ENCODE measurements at places on chromosomes 4 and X. TPM values are rescaled to one million over a fixed set of nuclear protein-coding genes. Genes with fewer than 3 reads are reported as not detected.

GRCh38 chrX:530726-531610 lies 99.6 kb upstream of the SHOX start:
- no peak for DNase-seq
- no peak overlapping the region for H3K4me3 ChIP-seq
- no peak overlapping the region for H3K27ac ChIP-seq
- no peaks in the 10 kb centered on the region for H3K36me3 ChIP-seq
- H3K27me3 ChIP-seq, result no peaks in the 10 kb centered on the region

GRCh38 chrX:19075754-19076153 lies 46.5 kb downstream of the ADGRG2 start:
- no peak for DNase-seq
- H3K4me1 ChIP-seq, result no peaks in the 10 kb centered on the region
- no peaks in the 10 kb centered on the region for H3K36me3 ChIP-seq
- no peak overlapping the region for H3K27ac ChIP-seq

DNA sequence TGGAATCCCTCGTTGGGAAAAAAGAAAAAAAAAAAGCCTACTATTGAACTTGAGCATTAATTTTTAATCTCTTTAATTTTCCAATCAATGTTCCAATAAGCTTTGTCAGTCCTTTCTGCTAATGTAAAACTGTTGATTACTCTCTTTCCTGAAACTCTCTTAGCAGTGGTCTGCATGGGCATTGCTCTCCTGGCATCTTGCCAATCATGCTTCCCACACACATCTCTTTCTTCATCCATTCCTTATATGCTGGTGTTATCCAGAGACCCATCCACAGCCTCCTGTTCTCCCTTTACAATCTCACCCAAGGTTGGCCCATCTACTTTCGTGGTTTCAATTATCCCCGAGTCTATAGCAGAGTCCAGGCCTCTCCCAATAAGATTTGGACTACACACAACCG lies 31.8 kb upstream of the KCNE5 start:
- H3K36me3 ChIP-seq, result no peaks in the 10 kb centered on the region
- no peak overlapping the region for H3K27ac ChIP-seq
- DNase-seq, result no peak
- H3K4me1 ChIP-seq, result no peaks in the 10 kb centered on the region
- H3K4me3 ChIP-seq, result no peak overlapping the region

DNA sequence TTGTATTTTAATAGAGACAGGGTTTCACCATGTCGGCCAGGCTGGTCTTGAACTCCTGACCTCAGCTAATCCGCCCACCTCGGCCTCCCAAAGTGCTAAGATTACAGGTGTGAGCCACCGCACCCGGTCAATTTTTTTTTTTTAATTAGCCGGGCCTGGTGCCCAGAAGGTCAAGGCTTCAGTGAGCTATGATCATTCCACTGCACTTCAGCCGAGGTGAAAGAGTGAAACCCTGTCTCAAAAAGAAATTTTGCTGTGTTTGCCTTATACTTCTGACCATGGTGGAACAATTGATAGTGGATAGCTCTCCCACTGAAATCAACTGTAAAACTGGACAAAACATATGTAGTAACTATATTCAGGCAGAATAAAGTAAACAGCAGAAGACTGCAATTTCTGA lies 24.0 kb upstream of the SMIM14 start:
- H3K27me3 ChIP-seq, result no peaks in the 10 kb centered on the region
- H3K27ac ChIP-seq, result no peak overlapping the region
- H3K4me3 ChIP-seq, result no peak overlapping the region
- H3K4me1 ChIP-seq, result no peaks in the 10 kb centered on the region
- no peak for DNase-seq
- no peaks in the 10 kb centered on the region for H3K36me3 ChIP-seq

DNA sequence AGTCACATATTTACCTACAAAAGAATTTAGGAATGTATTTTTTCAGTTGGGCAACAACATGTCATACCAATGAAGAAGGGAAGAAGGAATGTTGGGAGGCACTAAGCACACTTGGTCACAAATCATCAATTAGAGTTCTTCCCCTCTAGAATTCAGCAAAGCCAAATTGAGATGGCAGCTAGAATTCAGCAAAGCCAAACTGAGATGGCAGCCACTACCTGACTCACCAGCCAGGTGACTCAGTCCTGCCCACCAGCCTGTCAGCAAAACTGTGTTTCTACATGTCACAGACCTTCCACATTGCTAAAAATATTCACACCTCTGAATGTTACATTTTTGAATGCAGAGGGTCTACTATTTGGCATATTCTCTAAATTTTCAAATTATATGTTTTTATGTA lies 63.2 kb upstream of the NOCT start:
- H3K27ac ChIP-seq, result no peak overlapping the region
- DNase-seq, result no peak
- H3K4me1 ChIP-seq, result no peaks in the 10 kb centered on the region
- no peaks in the 10 kb centered on the region for H3K27me3 ChIP-seq
- H3K4me3 ChIP-seq, result no peak overlapping the region

- H3K36me3 ChIP-seq, result no peaks in the 10 kb centered on the region
- no peaks in the 10 kb centered on the region for H3K4me1 ChIP-seq
- no peak for DNase-seq
Observed at GRCh38 chr4:27742816-27743215, 882.2 kb downstream of the STIM2 start.

DNA sequence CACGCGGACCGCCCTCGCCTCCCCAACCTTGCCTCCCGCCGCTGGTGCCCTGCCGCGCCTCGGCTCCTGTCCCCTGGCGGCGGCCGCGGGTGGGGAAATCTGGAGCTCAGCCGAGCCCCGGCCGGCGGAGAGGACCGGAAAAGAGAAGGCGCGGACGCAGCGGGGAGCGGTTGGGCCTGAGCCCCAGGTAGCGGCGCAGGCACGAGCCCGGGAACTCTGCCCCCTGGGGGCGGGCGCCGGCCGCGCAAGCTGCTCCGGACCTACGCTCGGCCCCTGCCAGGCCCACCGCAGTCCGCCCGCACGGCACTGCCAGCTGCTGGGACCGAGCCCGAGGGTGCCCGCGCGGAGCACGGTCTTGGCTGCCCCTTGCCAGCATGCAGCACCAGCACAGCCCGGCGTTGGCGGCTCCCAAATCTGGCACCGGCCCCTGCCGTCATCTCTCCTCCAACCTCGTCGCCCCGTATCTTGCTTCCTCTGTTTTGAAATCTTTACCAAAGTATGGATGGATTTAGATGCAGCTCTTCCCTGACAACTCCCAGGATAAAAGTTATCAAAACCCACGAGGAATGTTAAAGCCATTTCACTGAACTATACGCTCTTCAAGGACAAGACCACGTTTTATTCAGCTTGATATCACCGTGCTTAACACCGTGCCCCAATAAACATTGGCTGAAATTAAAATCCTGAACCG lies at the start of gene PRSS12:
PRSS12 (minus strand) TSS at position 161 of the 691 bp plus-strand sequence. CDS start 283 bp downstream, outside the sequence.
- H3K27me3 ChIP-seq, result peaks cover 14% of the 10 kb centered on the region
- no peak within 1 kb of the TSS for H3K27ac ChIP-seq
- no peaks in the 10 kb centered on the region for H3K4me1 ChIP-seq
- no peak for DNase-seq
- no peaks in the 10 kb centered on the region for H3K36me3 ChIP-seq

- no peak overlapping the region for H3K4me3 ChIP-seq
- H3K4me1 ChIP-seq, result no peaks in the 10 kb centered on the region
- H3K36me3 ChIP-seq, result no peaks in the 10 kb centered on the region
- DNase-seq, result no peak
- no peaks in the 10 kb centered on the region for H3K27me3 ChIP-seq
Observed at GRCh38 chrX:74372272-74372671, 49.0 kb upstream of the SLC16A2 start.

DNA sequence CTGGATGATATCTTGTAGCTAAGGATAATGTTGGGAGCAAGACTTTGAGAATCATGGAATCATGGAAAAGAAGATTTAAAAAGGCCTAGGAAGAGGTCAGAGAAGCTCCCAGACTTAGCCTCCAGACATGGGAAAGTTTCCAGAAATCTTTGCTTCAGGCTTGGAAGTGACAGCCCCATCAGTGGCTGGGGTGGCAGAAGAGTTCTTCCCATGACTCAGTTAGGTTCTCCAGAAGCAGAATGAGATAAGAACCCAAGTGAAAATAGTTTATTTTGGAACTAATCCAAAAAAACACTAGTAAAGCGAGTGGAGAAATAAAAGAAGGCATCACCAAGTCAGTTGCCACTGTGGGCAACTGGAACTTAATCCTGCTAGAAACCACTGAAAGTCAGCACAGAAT lies 506.9 kb downstream of the MID1IP1 start:
- H3K27ac ChIP-seq, result no peak overlapping the region
- DNase-seq, result no peak
- H3K4me3 ChIP-seq, result no peak overlapping the region
- H3K4me1 ChIP-seq, result no peaks in the 10 kb centered on the region

DNA sequence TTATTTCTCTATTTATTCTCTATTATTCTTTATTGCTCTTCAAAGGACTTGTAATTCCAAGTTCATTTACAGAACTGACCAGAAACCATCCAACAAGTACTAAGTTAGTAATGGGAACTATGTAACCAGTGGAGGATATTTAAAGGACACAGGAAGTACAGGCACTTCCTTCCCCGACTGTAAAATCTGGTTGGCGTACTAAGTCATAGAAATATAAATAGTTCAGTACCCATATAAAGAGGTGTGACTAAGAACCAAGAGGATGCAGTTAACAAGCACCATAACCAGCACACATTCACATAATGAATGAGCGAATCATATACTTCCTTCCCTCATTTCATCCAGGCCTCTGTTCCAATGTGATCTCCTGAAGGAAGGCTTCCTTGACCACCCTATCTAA lies 3.6 kb upstream of the EIF4E start:
- no peaks in the 10 kb centered on the region for H3K27me3 ChIP-seq
- H3K4me1 ChIP-seq, result peaks cover 3% of the 10 kb centered on the region
- no peak for DNase-seq
- H3K27ac ChIP-seq, result no peak overlapping the region

DNA sequence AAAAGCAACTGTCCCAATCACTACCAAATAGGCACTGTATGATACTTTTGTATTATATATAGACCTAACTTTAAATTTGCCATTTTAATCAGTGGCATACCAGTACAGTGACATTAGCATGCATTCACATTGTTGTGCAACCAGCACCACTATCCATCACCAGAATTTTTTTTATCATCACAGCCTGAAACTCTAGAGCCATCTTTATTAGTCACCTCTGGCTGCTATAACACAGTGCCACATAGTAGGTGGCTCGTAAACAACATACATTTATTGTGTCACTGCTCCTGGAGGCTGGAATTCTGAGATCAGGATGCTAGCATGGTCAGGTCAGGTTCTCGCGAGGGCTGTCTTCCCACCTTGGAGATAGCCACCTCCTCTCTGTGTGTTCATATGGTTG lies 188.4 kb upstream of the GALNT7 start:
- no peak for DNase-seq
- no peaks in the 10 kb centered on the region for H3K36me3 ChIP-seq
- no peaks in the 10 kb centered on the region for H3K27me3 ChIP-seq
- H3K27ac ChIP-seq, result no peak overlapping the region

- no peak overlapping the region for H3K4me3 ChIP-seq
- no peaks in the 10 kb centered on the region for H3K4me1 ChIP-seq
- no peaks in the 10 kb centered on the region for H3K27me3 ChIP-seq
- H3K36me3 ChIP-seq, result no peaks in the 10 kb centered on the region
Observed at GRCh38 chrX:120749141-120749846, 119.4 kb upstream of the C1GALT1C1 start.

DNA sequence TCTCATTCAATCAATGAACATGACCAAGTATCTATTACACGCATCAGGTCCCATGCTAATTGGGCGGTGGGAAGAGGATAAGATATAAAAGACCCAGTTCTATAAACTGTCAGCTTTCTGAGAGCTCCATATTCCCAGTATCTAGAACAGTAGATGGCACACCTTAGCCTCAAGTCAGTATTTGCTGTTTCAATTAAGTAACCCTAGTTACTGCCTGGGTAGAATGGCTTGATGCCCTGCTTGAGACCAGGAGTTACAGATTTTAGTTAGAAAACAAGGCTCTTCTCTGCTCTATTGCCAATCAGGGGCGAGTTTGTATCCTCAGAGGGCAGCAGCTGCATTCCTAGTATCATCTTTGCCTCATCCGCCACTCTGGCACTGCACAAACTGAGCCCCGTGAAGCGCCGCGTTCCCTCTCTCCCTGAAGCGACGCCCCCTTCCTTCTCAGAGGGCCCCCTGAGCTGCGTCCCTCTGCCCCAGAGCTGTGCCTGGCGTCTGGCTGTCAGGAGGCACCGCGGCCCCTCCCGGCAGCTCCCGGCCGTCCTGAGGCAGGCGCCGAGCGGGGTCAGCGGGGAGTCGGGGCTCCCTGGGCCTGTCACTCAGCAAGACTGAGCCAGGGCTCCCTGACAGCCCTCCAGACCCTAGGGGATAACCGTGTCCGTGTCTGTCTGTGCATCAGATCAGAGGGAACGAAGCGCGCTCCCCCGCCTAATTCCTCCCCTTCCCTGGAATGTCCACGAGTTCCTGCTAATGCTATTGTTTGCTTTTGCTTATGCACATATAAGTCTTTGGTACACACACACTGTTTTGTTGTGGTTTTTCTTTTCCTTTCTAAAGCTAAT lies 212.4 kb upstream of the TTC29 start:
- H3K4me1 ChIP-seq, result no peaks in the 10 kb centered on the region
- no peak for DNase-seq
- H3K36me3 ChIP-seq, result no peaks in the 10 kb centered on the region
- peaks cover 5% of the 10 kb centered on the region for H3K27me3 ChIP-seq

DNA sequence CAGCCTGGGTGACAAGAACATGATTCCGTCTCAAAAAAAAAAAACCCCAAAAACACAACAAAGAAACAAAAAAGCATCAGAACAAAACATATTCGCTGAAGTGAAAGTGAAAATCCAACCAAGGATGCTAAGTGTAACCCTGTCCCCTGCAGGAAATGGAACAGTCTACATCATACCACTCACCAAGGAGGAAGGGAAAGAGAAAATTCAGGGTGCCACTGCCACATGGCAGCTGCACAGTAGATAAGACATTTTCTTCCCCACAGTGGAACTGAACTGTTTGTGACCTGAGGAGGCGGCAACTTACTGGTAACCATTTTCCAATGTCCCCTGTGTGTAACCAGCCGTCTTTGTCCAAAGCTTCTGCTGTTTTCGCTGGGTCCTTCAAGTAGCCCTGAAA lies 28.2 kb upstream of the CENPU start:
- no peak overlapping the region for H3K4me3 ChIP-seq
- no peaks in the 10 kb centered on the region for H3K36me3 ChIP-seq
- H3K27me3 ChIP-seq, result no peaks in the 10 kb centered on the region
- no peaks in the 10 kb centered on the region for H3K4me1 ChIP-seq
- no peak overlapping the region for H3K27ac ChIP-seq
- DNase-seq, result no peak

DNA sequence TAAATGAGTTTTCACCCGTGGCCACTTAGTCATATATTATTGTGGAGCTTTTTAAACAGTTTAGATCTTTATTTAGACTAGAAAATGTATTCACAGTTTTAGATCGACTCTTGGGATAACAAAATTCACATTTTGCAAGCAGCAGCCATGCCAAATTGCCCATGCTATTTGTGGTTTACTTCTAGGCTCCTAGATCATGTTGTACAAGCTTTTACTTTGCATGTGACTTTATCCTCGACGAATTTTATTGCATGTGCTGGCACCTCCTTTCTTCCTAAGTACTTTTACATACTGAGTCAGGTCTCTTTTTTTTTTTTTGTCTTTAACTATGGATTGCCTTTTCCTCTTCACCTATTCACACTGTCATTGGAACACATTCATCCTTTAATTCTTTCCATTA lies 23.2 kb downstream of the BBS12 start:
- no peaks in the 10 kb centered on the region for H3K27me3 ChIP-seq
- peaks cover 13% of the 10 kb centered on the region for H3K4me1 ChIP-seq
- no peak overlapping the region for H3K27ac ChIP-seq
- H3K4me3 ChIP-seq, result no peak overlapping the region

RBMX2 gene
- total RNA-seq, result 40.4 TPM

RPL10 gene
- total RNA-seq, result 2,466 TPM

GIMD1 gene
- total RNA-seq, result not detected

TAF7L gene
- 0.18 TPM for total RNA-seq

ADAM29 gene
- total RNA-seq, result not detected

PASD1 gene
- total RNA-seq, result not detected

YY2 gene
- total RNA-seq, result 2.0 TPM

SHISA3 gene
- total RNA-seq, result 0.18 TPM

CTAG1B gene
- total RNA-seq, result not detected

COX7B2 gene
- not detected for total RNA-seq

Measured in Panc1 (cell line).